ENCODE measurements at places on chromosomes 3 and 15. TPM values are rescaled to one million over a fixed set of nuclear protein-coding genes. Genes with fewer than 3 reads are reported as not detected.

BHLHE40 gene
- 115 TPM for total RNA-seq

TNIK gene
- total RNA-seq: 2.2 TPM

SI gene
- not detected for total RNA-seq

IQCH gene
- total RNA-seq: 3.0 TPM
